Renal cortical epithelial cell (primary cell): ENCODE measurements at places on chromosomes 3 and 15. TPM values are rescaled to one million over a fixed set of nuclear protein-coding genes. Genes with fewer than 3 reads are reported as not detected.

GRCh38 chr3:145015253-145015652, 1043.6 kb downstream of the DIPK2A start:
- DNase-seq: peak; percentile 18

DNA sequence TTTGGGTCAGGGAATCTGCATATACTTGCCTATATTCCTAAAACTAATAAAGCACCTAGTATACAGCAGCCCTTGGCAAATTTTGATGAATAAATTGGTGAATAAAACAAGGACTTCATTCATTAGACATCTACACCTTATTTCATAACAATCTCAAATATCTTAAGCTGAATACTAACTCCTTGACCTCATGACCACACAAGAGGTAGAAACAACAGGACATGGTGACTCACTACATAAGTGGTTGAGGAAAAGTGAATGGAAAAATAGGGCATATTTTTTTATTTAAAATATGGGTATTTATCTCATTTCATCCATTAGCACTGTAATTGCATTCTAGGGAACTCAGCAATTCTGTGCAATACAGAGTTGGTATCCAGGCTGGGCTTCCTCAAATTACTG, 7.8 kb upstream of the STAC start:
- peak; percentile 94 for DNase-seq

GRCh38 chr3:186959029-186959624, 28.8 kb downstream of the ST6GAL1 start:
- DNase-seq: no peak

- peak; percentile 40 for DNase-seq
Measured at GRCh38 chr3:50542177-50543034, 25.1 kb downstream of the C3orf18 start.

DNA sequence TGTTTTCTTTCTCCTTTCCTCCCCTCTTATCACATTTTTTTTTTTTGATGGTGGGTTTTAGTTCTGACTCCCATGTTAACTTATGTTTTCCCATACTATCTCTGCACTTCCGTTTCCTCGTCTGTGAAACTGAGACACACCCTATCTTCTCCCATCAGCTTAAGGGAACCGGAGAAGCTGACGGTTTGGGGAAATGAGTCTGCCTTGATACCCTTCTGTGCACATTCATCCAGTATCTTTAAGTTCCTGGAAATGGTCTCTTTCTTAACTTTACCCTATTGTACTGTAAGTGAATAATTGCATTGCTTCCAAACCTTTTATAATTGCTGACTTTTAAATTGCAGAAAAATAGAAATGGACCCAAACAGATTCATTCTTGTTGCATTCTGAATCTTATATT, 26.2 kb upstream of the CFAP161 start:
- DNase-seq: no peak

SPINT1 gene
- 144 and 235 TPM in 2 replicates for total RNA-seq

CPA3 gene
- total RNA-seq: not detected in 2 replicates
